ENCODE measurements at places on chromosomes 5 and 9. TPM values are rescaled to one million over a fixed set of nuclear protein-coding genes. Genes with fewer than 3 reads are reported as not detected.
A peak's percentile ranks its signal among the peaks of the same experiment; 100 is the strongest.

The GNA14 gene
- not detected for total RNA-seq

The OTP gene
- total RNA-seq = not detected

The AQP3 gene
- total RNA-seq = 0.79 TPM

The GARNL3 gene
- total RNA-seq = 6.3 TPM

DNA sequence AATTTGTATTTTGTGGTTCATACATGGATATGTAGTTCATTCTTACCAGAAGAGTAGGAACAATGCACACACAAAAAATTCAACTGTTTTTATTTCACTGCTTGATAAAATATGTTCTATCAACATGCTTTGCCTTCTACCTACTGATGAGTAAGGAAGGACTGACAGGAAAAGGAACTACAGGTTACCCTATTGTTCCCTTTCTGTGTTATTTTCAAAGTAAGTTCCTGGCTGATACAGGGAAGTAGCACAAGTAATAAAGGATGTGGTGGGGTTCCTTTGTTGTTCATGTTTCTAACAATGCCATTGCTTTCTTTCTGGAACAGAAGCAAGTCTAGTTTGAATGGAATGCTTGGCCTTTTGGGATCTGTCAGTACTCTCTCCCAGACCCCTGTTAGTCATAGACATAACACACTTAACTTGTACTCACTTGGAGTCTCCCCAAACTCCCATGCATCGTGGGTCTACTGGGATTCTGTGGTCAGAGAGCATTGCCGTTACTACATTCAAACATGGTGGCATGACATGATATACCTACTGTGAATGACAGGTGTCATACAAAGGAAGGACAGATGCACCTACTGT lies 20.2 kb upstream of the ALDOB start:
- no peak for DNase-seq

GRCh38 chr9:129391221-129391661 lies 213.2 kb upstream of the IER5L start:
- no peak for DNase-seq

The HCN1 gene
- not detected for total RNA-seq

DNA sequence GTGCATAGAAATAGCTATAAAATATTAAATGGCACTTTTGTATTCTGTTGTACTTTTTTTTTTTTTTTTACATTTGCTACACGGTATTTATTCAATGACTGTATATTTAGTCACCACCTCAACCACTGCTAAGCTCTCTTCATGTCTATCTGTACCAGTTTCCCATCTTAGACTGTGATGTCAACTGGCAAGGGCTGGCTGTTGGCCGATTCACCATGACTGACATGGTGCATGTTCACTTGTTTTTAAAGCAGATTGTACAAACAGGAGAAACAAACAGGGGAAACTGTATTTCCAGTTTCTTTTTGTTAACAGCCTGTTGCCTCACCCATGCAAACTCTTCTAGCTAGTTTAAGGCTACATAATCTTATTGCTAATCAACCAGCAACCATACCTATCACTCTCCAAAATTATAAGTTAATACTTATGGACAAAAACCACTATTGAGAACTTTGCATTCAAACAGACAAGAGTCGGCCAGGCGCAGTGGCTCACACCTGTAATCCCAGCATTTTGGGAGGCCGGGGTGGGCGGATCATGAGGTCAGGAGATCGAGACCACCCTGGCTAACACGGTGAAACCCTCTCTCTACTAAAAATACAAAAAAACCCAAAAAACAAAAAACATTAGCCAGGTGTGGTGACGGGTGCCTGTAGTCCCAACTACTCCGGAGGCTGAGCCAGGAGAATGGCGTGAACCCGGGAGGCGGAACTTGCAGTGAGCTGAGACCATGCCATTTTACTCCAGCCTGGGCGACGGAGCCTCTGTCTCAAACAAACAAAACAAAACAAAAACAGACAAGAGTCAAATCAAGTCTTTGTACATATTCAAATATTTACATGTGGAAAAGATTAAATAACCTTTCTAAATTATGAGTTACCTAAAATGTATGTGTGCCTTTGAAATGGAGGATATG lies 13.2 kb downstream of the ZFAND5 start:
- peak; percentile 45 for DNase-seq

The IFNA2 gene
- total RNA-seq = not detected

DNA sequence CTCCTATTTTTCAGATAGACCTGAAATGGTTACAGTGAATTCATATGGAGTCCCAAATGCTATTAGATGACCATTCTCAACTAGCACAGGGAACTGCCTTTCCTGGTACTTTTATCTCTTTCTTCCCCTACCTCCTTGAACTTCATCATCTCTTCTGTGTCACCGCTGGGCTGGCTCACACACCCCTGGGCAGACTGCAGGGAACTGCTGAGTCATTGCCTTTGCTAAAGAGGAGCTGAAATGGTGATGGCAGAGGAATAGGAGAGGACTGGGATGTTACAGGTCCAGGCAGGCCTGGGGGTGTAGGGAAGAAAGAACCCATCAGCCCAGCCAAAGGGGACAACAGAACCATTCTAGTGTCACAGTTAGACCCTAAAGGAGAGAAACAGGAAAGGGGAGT lies 322.3 kb downstream of the ASTN2 start:
- DNase-seq = no peak

- no peak for DNase-seq
Measured at GRCh38 chr5:44868541-44868940, 59.8 kb downstream of the MRPS30 start.

GRCh38 chr5:146862641-146863040 lies 15.9 kb downstream of the PPP2R2B start:
- no peak for DNase-seq
